Transverse colon (tissue), 4 donors: ENCODE measurements at places on chromosomes 3 and 15. TPM values are rescaled to one million over a fixed set of nuclear protein-coding genes. Genes with fewer than 3 reads are reported as not detected.

Gene AQP9
- not detected for total RNA-seq

Gene TMEM207
- not detected for total RNA-seq

Gene GPR62
- total RNA-seq: not detected

Gene TM6SF1
- not detected for total RNA-seq

Gene CHRM5
- total RNA-seq: not detected

Gene BTLA
- 12.9 TPM for total RNA-seq

Gene FAM174B
- total RNA-seq: 16.1 TPM

- no peaks in the 10 kb centered on the region for H3K4me1 ChIP-seq
- no peak overlapping the region for H3K27ac ChIP-seq
- no peak overlapping the region for H3K4me3 ChIP-seq
- no peaks in the 10 kb centered on the region for H3K36me3 ChIP-seq
- no peaks in the 10 kb centered on the region for H3K27me3 ChIP-seq
- no peak for DNase-seq
Observed at GRCh38 chr3:87335931-87336330, 59.5 kb upstream of the POU1F1 start.

DNA sequence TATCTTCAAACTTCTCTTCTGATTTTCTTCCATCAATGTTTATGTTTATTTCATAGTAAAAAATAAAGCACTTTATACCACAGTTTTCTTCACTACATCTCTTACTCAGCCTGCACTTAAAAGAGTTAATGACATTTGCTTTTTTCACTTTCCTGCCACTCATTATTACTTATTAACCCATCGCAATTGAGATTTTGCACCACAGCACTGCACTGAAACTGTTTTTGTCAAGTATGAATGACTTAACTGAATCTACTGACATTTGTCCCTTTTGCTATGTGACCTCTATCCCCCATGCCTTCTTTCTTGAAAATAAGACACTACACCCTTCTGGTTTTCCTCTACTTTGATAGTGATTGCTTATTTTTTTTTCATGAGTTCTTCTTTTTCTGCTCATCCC lies 739.7 kb upstream of the DPPA4 start:
- H3K27me3 ChIP-seq: no peaks in the 10 kb centered on the region
- no peaks in the 10 kb centered on the region for H3K36me3 ChIP-seq
- H3K4me3 ChIP-seq: no peak overlapping the region
- no peak for DNase-seq
- H3K27ac ChIP-seq: no peak overlapping the region

GRCh38 chr3:138051947-138052802 lies 42.2 kb downstream of the CLDN18 start:
- no peak overlapping the region for H3K27ac ChIP-seq
- H3K4me3 ChIP-seq: no peak overlapping the region
- H3K27me3 ChIP-seq: no peaks in the 10 kb centered on the region
- H3K4me1 ChIP-seq: no peaks in the 10 kb centered on the region

- no peak overlapping the region for H3K4me3 ChIP-seq
- no peaks in the 10 kb centered on the region for H3K27me3 ChIP-seq
- peaks cover 46% of the 10 kb centered on the region for H3K4me1 ChIP-seq
- DNase-seq: no peak
- H3K27ac ChIP-seq: peak overlapping the region; percentile 25
Observed at GRCh38 chr3:12659316-12660015, 4.5 kb downstream of the RAF1 start.

GRCh38 chr3:98565237-98565643 lies 28.2 kb downstream of the CPOX start:
- no peaks in the 10 kb centered on the region for H3K27me3 ChIP-seq
- no peaks in the 10 kb centered on the region for H3K36me3 ChIP-seq
- H3K4me3 ChIP-seq: no peak overlapping the region
- no peaks in the 10 kb centered on the region for H3K4me1 ChIP-seq
- DNase-seq: no peak
- H3K27ac ChIP-seq: peak overlapping the region; percentile 11

DNA sequence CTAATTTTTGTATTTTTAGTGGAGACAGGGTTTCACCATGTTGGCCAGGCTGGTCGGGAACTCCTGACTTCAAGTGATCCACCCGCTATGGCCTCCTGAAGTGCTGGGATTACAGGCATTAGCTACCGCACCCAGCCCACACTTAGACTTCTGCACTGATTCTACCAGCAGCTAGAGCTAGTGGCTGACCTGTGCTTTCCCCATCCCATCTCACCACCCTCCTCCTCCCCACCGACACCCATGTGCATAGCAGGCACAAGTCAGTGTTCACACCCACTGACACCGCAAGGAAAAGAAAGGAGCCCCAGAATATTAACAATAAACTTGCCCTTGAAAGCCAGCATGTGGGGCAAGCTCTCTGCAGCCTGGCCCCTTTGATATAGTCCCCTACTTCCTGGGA lies 11.2 kb upstream of the ABTB1 start:
- no peaks in the 10 kb centered on the region for H3K4me1 ChIP-seq
- no peak overlapping the region for H3K27ac ChIP-seq
- no peaks in the 10 kb centered on the region for H3K36me3 ChIP-seq
- no peaks in the 10 kb centered on the region for H3K27me3 ChIP-seq
- DNase-seq: no peak

- no peaks in the 10 kb centered on the region for H3K36me3 ChIP-seq
- H3K27ac ChIP-seq: no peak overlapping the region
- no peak for DNase-seq
Observed at GRCh38 chr15:47972738-47973137, 148.1 kb upstream of the SLC24A5 start.

DNA sequence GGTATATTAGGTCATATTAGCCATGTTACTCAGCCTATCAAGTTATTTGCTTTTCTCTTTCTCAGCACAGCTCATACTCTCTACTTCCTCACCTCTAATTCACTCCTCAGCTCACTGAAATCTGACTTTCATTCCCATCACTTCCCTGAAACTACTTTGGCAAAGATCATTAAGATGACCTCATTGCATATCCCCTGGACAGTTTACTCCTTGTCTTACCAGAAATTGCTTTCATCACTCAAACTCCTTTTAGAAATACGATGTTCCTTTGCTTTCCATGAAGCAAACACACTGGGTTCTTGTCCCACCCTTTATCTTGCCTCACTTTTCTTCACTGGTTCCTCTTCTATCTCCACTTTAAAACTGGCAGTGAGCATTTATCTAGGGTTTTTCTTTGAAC lies 354.4 kb downstream of the TUSC7 start:
- no peaks in the 10 kb centered on the region for H3K36me3 ChIP-seq
- no peak for DNase-seq
- peaks cover 5% of the 10 kb centered on the region for H3K4me1 ChIP-seq
- no peak overlapping the region for H3K27ac ChIP-seq
- no peaks in the 10 kb centered on the region for H3K27me3 ChIP-seq

GRCh38 chr3:100335434-100335833 lies 877 bp downstream of the NIT2 start:
- H3K27ac ChIP-seq: peak overlapping the region; percentile 91
- peak overlapping the region; percentile 62 for H3K4me3 ChIP-seq
- peak; percentile 34 for DNase-seq
- no peaks in the 10 kb centered on the region for H3K27me3 ChIP-seq

- H3K4me3 ChIP-seq: no peak overlapping the region
- H3K27me3 ChIP-seq: no peaks in the 10 kb centered on the region
- peak overlapping the region; percentile 36 for H3K27ac ChIP-seq
- peak; percentile 77 for DNase-seq
Observed at GRCh38 chr3:34377961-34378360, 579.5 kb downstream of the PDCD6IP start.

DNA sequence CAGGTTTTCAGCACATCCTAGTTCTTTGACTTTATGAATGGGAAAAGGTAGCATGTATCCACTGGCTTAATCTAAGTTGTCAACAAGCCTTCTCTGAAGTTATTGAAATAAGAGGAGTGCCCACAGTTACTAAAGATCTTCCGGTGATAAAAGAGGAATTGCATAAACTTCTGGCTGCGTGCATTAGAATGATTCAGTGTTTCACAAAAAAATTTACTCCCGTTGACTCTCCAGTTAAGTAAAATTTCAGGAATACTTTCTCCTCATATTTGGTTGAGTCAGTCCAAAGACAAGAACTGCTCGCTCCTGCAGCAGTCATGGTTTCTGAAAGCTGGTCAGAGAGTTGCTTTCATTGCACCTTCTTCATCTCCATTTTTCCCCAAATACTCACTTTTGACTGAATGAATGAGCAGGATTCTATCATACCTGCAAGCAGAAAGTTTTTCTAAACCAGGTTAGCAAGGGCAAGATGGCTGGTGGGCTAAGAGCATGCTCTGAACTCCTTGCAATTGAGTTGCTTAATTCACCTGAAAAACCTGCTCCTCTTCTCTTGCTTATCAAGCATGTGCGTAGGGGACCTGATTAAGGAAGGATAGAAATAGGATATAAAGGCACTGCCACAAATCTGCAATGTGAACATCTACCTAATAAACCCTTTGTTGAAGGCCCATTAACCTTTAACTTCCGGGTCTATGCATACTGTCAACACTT lies 64.2 kb upstream of the TIMP4 start:
- H3K36me3 ChIP-seq: no peaks in the 10 kb centered on the region
- H3K4me1 ChIP-seq: no peaks in the 10 kb centered on the region
- H3K27ac ChIP-seq: peak overlapping the region; percentile 24
- no peak for DNase-seq

GRCh38 chr3:119239206-119239820 lies 1.4 kb downstream of the B4GALT4 start:
- peak overlapping the region; percentile 78 for H3K4me3 ChIP-seq
- no peaks in the 10 kb centered on the region for H3K27me3 ChIP-seq
- H3K27ac ChIP-seq: peak overlapping the region; percentile 95
- H3K4me1 ChIP-seq: peaks cover 33% of the 10 kb centered on the region
- no peak for DNase-seq

GRCh38 chr15:25894371-25894902 lies 31.3 kb upstream of the ATP10A start:
- no peaks in the 10 kb centered on the region for H3K4me1 ChIP-seq
- H3K4me3 ChIP-seq: no peak overlapping the region
- H3K36me3 ChIP-seq: no peaks in the 10 kb centered on the region
- no peak for DNase-seq
